Activated CD4-positive, alpha-beta memory T cell treated with anti-CD3 and anti-CD28 coated beads for 36 hours (primary cell): ENCODE measurements at places on chromosomes 1 and 21.

- DNase-seq: peak; percentile 78
Measured at GRCh38 chr1:7549277-7550161, 221.6 kb upstream of the VAMP3 start.

DNA sequence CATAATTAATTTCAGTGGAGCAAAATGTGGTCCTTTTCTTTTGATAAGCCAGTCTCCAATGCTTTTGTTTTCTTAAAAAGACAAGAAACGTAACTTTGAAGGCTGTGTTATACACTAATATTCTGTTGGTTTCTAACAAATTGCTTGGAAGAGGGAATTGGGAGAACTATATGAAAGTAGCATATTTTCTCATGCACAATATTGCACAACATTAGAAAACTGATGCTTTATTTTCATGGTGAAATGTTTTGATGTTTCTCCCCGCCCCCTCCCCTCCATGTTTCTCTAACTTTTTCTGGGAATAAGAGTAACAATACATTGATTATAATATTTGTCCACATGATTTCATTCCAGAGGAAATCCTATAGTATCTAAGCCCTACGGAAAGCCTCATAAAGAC is 115.4 kb downstream of the OLFML2B start:
- no peak for DNase-seq

GRCh38 chr1:26978901-26979300 is 14.6 kb upstream of the TRNP1 start:
- no peak for DNase-seq

GRCh38 chr21:31399591-31399990 is 55.5 kb upstream of the TIAM1 start:
- DNase-seq: no peak

DNA sequence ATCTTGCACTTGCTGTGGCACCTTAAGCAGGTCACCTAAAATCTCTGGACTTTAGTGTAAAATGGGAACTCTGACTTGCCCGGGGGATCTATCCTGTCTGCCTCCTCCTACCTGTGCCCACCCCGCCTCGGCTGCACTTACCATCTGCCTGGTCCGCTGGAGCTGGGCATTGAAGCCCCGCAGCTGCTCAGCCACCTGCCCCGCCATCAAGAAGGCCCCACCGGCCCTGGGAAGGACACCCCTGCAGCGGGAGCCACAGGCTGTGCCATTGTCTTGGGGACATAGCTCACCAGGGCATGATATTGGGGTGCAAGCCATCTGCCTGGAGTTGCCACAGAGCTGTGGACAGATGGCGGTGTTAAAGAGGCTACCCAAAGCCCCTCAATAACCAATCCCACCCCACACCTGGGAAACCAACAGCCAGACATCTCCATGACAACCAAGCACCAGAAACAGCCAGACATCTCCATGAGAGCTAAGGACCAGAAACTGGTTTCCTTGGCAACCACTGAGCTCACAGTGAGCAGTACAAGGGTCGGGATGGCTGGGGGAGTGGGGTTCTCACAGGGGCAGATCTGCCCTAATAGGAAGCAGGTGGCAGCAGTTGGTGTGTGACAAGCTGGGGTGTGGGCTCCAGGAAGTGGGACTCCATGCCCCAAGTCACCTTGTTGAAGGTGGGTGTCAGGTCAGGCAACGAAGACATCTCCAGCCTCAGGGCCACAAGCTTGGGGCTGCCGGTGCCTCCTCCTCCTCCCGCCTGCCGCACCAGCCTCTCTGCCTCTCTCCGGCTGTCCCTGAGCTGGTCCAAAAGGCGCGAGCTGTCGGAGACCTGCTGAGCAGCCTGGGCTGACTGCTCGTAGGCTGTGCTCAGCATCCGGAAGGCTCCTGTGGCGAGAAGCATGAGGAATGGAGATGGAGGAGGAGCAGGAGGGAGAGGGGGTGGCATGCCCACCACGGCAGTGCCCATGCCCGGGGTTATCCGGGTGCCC is 29.1 kb downstream of the LAMB3 start:
- no peak for DNase-seq

DNA sequence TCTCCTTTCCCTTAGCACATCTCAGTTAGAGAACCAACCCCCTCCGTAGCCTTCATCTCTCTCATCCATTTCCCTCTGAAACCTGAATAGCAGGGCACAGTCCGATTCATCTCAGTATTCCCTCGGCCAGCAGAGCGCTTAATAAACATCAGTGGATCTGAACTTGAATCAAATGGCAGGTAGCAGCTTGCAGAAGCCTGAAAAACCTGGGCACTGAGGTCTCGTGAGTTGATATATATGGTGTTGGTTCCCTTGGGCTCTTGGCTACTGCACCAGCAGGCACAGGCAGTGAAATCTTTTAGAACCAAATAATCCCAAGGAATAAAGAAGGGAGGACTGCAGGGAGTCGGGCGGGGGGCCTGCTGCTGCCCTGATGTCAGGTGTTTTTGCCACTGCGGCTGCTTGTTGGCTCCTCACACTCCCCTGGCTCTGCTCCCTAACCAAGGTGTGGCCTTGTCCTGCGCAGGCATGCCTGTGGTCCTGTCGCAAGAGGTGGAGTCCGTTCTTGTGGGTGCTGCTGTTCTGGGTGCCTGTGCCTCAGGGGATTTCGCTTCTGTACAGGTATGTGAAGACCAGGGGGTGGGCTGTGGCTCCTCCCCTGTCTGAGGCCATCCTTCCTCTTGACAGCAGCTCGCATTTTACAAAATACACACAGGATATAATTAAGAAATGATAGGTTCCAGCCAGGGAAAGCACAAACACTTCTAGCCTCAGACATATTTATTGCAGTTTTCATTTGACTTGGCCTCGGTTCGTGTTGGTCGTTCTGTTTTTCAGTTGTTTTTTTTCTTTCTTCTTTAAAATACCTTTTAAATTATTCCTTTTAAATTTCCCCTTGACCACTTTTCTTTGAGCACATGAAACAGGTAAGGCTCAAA is 140.9 kb upstream of the HOOK1 start:
- no peak for DNase-seq

GRCh38 chr1:195872376-195872775 is 735.9 kb downstream of the KCNT2 start:
- DNase-seq: no peak

DNA sequence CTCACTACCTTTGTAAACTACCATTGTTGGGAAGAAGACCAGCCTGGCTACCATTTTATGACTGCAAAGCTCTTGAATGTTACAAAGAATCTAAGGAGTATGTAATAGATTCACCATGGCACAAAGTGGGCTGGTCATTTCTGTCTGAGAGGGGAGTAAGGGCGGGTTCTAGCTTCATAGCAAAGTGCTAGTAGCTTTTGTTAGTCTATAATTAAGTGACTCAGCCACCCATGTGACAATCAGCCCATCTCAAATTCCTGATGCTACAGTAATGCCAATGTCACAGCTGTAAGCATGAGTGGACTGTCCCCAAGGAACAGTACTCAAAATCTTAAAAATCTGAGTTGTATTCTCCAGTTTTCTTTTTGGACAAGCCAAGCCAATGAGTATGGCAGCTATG is 15.4 kb upstream of the OTUD3 start:
- no peak for DNase-seq

DNA sequence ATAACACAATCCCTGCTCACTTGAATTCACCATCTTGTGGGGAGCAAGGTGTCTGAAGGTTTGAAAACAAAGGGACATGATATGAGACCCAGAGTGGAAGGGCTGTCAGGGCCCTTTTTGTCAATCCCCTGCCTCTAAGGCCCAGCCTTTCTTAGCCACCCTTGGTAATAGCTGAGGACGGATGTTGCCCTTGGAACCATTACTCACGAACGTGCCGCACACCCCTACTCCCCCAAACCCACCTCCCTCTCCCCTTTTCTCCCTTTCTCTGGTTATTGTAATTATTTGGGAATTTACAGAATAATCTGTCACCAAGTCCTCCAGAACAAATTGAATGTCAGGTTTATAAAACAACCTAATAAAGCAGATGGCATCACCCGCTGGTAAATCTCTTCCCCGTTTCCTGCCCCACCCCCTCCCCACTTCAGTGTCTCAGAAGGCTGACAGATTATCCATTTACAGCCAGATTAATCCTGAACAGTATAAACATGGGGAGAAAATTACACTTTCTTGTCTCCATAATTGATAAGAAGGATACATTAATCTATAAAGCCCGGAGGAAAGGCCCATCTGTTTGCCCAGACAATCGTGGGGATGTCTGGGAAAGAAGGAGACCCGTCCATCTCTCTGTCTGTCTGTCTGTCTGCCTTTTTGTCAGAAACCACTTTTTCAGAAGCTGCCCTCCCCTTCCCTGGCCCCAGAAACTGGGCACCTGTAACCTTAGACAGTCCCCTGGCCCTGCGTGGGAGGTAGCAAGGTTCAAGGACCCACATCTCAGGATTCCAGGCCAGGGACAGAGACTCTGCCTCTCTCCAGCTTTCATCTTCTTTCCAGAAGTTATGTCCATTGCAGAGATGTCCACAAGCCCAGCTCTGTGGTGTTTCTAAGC is 60.6 kb upstream of the CD34 start:
- no peak for DNase-seq

DNA sequence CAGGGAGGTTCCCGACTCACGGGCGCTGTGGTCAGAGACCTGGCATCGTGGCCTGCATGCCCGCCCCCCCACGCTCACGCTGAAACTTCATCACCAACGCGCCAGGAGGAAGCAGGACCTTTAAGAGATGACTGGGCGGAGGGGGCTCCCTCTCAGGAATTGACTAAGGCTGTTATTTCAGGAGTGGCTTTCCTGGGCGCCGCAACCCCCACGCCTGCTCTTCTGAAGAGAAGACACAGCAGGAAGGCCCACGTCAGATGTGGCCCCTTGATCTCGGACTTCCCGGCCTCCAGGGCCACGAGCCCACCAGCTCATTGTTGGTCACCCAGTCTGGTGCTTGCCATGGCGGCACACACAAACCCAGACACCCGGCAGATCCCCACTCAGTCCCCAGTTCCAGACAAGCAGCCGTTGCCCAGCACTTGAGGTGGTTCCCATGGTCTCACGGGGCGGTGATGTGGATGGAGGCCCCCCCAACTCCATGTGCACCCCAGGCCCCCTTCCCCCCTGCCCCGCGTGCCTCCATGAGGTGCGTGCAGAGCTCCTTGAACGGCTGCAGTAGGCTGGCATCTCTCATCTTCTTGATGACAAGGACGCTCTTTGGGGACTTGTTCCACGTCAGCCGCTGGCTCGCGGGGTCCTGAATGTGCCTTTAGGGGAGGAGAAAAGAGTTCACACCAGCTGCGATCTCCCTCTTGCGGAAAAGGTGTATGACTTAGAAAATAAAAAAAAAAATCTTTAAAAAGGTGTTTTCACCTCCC is 21.4 kb downstream of the NADK start:
- no peak for DNase-seq

- DNase-seq: no peak
Measured at GRCh38 chr1:194537521-194537920, 1351.1 kb upstream of the B3GALT2 start.

DNA sequence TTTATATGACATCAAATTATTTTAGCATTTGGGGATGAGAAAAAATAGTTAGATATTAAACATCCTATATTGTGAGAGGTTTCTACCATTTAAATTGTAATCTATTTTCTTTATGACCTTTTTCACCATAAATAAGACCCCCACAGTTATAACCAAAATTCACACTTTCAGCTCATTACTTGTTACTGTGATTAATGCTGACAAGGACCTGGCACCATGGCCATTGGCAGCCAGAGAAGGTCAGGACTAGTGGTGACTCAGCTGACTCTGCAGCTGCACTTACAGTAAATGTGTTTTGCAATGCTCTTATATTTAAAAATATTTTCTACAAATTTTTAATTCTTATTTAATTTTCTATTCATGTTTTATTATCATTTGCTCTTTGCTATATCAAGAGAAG is 133.3 kb upstream of the C1orf105 start:
- no peak for DNase-seq

- no peak for DNase-seq
Measured at GRCh38 chr1:184027826-184028695, 9.5 kb downstream of the COLGALT2 start.

DNA sequence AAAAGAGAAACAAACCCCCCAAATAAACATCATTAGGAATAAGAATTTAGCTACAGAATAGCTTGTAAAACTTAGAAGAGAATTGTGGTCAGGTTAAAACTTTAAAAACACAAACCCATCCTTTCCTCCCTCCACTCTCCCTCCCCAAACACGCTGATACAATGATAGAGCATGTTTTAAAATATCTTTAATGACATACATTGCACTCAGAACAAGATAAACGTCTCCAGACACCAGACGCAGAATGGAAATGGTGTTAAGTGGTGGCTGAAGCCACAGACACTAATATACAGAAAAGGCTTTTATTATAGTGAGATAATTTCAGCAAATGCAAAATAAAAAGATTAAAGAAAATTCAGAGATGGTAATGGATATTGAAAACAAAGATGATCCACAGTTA is 58.9 kb upstream of the SAMD13 start:
- no peak for DNase-seq

DNA sequence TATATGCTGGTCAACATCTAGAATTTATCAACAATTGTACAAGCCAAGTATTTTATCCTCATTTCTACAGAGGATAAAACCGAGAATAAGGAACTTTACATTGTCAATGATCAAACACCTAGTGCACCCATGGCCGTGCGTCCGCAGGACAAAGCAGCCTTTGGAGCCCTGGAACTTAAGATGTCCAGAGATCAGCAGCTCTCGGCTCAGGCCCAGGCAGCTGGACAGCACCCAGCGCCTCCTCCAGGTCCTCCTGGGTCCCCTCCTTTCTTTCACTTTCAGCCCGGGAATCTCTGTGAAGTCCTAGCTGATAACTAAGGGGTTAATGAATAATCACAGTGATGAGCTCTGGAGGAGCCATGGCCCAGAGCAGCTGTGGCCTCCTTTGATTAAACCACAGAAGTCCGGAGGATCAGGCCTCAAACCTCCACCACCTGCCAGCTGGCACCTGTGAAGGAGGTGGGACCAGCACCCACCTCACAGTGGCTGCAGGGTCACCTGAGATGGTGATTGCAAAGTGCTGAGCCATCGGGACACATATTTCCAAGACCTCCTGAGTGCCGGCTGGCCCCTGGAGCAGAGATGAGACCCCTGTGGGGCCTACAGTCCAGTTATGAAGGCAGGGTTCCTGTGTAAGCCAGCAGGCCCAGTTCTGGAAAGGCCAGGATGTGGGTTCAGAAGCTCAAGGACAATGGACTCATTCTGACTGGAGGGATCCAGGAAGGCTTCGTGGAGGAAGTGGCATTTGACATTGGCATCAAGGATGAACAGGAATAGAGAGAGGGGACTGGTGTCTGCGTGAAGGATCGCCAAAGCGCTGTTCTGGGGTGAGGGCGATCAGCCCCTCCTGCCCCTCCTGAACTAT is 11.6 kb upstream of the SAMD11 start:
- DNase-seq: no peak

GRCh38 chr1:33710967-33711366 is 152.9 kb upstream of the HMGB4 start:
- no peak for DNase-seq

DNA sequence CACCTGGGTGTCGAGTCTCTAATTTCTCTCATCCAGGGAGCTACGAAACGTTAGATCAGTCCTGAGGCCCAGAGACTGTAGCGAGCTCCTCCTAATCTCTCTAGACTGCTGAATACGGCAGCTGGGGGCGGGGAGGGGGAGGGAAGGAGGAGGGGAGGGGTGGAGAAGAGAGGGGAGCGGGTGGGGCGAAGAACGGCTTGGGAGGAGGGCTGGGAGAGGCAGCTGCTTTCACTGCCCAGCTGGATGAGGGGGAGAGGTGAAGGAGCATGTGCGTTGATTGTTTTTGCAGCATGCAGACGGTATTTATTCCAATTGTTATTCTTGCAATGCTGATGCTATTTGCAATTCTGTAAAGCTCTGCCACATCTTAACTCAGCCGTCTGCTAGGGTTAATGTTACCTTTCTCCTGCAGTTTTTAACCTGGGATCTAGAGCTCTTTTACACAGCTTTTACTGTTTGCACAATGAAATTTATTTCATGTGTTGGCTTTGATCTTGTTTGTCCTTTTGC is 790 bp downstream of the DNAJC6 start:
- no peak for DNase-seq
